ENCODE measurements at places on chromosomes 3 and 15.
A peak's percentile ranks its signal among the peaks of the same experiment; 100 is the strongest.

- DNase-seq, result no peak
Measured at GRCh38 chr3:81320862-81321261, 440.6 kb downstream of the GBE1 start.

DNA sequence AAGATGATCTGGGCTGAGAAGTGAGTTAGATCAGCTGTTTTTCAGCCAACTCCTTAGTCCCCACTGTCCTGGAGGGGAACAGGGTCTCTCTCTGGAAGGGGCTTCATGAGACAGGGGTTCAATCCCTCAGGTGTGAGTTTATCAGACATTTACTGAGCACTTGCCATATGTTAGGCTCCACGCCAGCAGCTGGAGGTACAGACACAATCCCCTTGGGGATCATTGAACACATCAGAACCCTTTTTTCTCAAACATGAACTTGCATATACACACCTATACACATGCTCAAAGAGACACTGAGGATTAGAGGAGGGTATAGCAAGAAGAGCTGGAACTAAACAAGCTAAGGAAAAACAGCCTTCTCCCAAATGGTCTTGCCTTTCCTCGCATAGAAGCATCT is 5.5 kb upstream of the BMF start:
- DNase-seq, result peak; percentile 16

GRCh38 chr15:68276668-68277067 is 877 bp upstream of the FEM1B start:
- DNase-seq, result no peak

DNA sequence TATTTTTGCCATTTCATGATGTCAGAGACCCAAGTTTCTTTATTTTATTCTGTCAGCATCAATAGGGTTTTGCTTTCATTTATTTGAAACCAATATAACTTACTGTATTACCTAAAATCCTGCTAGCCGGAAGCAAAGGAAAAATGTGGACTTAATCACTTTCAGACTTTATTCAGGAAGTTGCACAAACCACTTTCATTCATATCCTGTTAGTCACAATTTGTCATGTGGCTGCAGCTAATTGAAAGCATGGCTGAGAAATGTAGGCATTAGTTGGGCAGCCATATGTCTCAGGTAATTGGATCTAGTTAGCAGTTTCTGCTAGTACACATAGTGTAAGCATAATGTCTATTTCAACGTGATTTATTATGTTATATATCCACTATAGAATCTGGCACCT is 462.3 kb upstream of the SGO1 start:
- no peak for DNase-seq

DNA sequence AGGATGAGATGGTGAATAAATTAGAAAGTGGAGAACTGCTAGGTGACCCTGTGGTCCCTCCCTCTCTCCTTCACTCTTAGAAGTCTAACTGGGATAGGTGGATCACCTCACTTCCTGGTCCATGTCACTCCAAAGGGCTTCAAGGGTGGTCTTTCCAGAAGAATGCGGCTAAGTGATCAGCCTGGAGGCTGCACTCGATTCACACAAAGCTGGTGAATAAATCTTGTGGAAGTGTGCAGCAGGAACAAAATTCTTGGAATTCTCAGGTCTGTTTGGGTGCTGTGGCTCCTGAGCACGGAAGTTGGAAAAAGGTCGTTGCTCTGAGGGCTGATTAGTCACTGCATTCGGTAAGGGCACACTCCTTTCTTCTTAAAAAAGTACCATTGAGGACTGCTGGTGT is 46.3 kb downstream of the GASK1A start:
- no peak for DNase-seq

- peak; percentile 18 for DNase-seq
Measured at GRCh38 chr3:188664795-188665194, 507.0 kb upstream of the TPRG1 start.

- DNase-seq, result peak; percentile 77
Measured at GRCh38 chr15:99717161-99718009, 15.9 kb downstream of the LYSMD4 start.

DNA sequence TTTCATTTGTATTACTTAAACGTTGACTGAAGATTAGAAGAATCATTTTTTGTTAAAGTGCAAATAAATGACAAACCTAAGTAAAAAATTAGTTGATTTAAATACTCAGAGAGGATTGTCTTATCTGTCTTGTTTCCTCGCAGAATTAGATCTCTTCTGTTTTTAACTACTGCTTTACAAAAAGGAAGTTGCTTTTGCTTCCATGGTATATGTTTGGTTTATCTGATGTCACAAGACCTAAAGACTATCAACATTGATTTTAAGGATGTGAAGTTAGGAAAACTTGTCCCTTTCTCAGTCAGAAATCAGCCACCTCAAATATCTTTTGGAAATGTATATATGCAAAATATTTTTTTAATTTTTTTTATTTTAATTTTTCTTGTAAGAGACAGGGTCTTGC is 28.7 kb downstream of the GPR171 start:
- no peak for DNase-seq

GRCh38 chr3:128348075-128348474 is 118.6 kb downstream of the DNAJB8 start:
- no peak for DNase-seq

GRCh38 chr3:152359385-152360248 is 90.9 kb downstream of the MBNL1 start:
- no peak for DNase-seq

GRCh38 chr3:173957646-173958045 is 560.1 kb downstream of the NLGN1 start:
- no peak for DNase-seq

- no peak for DNase-seq
Measured at GRCh38 chr3:135136361-135137100, 341.5 kb downstream of the EPHB1 start.

GRCh38 chr3:31688984-31689383 is 156.3 kb downstream of the STT3B start:
- DNase-seq, result no peak

- DNase-seq, result no peak
Measured at GRCh38 chr3:171258316-171258715, 201.9 kb downstream of the TNIK start.

GRCh38 chr3:59411694-59412093 is 361.9 kb upstream of the CFAP20DC start:
- no peak for DNase-seq

GRCh38 chr3:139732729-139733128 is 55.0 kb upstream of the NMNAT3 start:
- DNase-seq, result no peak

DNA sequence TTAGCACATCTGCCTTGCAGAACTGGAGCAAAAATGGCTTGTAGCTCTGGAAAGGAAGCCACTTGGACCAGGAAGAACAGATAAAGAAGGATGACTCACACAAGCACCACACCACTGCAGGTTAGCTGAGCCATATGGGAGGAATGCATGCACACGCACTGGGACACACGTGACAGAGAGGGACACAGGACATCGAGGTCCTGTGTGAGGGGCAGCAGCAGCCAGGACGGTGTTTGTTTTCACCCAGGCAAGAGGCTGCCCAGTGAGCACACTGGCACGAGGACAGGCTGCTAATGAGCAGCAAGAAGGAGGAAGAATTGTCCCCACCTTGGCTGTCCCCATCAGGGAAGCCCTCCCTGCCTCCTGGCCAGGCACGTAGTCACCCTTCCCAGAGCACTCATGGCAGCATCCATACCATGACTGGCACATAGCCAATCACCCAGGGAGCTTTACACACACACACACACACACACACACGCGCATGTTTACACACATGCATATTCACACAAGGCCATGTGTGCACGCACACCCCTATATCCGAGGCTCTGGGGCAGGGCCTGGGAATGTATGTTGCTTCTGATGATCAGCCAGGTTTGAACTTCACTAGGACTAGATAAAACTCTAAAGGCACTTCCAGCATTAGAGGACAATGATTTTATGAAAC is 24.0 kb upstream of the SPTBN5 start:
- DNase-seq, result no peak

- no peak for DNase-seq
Measured at GRCh38 chr15:95194746-95195145, 963.4 kb downstream of the MCTP2 start.

DNA sequence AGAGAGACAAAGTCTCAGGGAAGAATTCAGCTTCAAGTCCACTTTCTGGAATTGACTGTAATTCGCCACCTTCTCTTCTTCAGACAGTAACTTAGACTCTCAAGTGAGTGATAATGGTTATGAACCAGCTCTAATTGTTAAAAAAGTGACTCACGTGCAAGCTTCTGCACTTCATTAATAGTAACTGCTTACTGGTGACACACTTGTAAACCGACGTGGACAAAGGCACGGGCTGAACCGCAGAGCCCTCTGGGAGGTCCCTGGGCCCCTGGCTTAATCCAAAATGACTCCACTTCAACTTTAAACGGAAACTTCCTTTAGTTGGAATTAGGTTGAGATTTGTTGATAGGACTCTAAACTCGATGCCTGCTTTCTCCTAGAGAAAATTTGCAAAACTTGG is 17.0 kb downstream of the MUC4 start:
- no peak for DNase-seq

GRCh38 chr3:124664804-124665203 is 65.4 kb upstream of the UMPS start:
- DNase-seq, result no peak

DNA sequence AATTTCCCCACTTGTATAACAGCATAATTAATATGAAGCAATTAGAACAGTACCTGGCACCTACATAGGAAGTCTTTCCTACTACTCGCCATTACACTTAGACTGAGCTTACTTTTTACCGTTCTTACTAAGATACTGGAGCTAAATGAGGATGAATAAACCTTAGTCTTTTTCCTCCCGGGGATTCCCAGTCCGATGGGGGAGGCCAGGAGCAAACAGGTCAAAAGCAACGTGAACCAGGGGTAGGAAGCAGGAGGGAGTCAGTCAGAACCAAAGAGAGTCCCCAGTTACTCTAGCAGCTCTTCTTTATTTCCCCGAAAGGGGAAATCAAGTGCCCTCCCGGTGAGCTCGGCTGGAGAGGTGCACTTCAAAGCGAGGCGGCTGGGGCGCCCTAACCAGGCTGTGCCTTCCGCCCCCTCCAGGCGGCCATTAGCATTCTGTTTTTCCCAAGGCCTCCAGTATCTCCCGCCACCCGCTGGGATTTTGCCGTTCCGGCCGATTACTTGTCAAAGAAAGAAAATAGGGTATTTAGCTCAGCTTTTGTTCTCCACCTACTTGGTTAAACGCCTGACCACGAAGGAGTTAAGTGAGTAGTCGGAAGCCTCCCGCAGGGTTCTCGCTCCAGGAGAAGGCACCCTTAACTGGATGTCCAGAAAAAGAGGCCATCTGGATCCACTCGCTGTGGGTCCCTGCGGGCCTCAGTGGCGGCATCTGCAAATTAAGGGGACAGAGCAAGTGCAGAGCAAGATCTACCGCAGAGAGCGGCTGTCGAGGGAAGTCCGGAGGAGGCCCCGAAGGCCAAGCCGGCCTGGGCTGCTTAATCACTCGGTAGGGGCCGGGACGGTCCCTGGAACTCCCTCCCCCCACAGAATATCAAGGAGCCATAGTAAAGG is 6.3 kb upstream of the EOMES start:
- DNase-seq, result no peak

All from GM12865 (cell line).